Lung microvascular endothelial cell (primary cell): ENCODE measurements at places on chromosomes 6 and 20.
A peak's percentile ranks its signal among the peaks of the same experiment; 100 is the strongest.

GRCh38 chr20:45933266-45934045 lies 1.0 kb upstream of the PCIF1 start:
- DNase-seq = peak; percentile 75

GRCh38 chr20:10109641-10110040 lies 74.9 kb downstream of the ANKEF1 start:
- DNase-seq = no peak

- no peak for DNase-seq
These were observed 61.2 kb upstream of the BHLHE23 start for GRCh38 chr20:63067721-63068560.

- DNase-seq = no peak
These were observed 5.2 kb downstream of the NKAIN4 start for GRCh38 chr20:63248835-63249591.

DNA sequence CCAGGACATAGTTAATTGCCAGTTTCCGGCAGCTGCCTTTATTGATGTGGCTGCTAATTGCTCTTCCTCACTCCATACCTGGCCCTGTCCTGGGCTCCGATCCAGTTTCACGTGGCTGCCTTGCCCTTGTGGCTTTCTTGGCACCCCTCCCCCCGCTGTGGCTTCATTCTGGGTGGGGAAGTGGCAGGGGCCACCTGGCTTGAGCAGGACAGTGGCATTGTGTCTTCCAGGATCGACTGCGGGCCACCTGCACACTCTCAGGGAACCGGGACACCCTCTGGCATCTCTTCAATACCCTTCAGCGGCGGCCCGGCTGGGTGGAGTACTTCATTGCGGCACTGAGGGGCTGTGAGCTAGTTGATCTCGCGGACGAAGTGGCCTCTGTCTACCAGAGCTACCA lies 10.8 kb downstream of the MAVS start:
- DNase-seq = no peak

DNA sequence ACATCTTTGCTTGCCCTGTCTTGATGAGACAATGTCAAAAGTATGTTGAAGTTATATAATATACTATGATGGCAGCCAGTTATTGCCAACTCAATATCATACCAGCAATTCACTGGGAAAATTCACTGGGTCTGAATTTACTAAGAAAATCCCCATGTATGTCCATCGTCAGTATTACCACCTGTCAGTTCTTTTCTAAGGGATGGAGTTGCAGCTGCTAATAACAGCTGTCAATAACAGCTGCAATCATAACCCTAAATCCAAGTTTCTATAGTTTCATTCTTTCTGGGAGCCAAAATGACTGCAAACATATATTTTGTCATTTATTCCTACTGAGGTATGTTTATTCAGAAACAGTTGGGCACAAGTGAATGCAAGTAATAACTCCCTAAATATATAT lies 132.6 kb upstream of the RIN2 start:
- no peak for DNase-seq

- DNase-seq = peak; percentile 85
These were observed 233.5 kb upstream of the QKI start for GRCh38 chr6:163180874-163181541.

DNA sequence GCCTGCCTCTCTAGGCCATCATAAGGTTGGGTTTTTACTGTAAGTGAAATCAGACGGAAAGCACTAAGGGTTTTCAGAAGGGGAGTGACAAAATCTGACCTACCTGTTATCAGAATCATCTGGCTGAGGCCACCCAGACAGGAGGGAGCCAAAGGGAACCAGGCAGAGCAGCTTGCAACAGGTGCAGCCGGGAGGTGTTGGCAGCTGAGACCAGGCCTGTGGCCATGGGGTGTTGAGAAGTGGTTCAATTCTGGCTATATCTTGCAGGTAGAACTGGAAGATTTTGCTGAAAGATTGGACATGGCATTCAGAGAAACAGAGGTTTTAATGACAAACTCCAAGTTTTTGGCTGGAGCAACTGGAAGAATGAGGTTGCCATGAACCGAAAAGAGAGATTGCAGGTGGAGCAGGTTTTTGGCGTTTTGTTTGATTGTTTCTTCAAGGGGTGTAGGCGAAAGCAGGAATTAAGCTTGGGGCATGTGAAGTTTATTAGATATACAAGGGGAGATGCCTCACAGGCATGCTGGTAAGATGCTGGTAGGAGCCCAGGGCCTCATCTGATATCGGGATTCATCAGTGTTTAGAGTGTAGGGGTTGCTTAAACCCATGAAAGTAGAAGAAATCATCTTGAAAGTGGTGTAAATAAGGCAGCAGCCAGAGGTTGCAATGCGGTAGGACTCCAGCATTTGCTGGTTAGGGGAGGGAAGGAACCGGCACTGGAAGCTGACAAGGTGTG lies 35.1 kb upstream of the MAP3K4 start:
- DNase-seq = no peak

DNA sequence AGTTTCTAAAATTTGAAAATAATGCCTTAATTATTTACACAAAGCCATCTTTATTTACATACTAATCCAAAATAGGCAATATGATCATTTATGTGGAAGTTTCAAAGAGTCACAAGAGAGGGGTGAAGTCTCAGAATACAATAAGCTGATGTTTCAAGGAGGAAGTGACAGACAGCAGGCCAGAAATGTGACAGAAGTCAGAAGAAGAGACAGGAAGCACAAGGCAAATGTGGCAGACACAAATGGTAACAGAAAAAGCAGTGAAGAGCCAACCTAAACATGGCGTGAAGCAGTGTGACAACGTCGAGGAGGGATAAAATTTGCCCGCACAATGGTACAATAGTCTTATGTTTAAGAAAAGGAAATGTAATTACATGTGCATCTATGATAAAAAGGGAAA lies 59.8 kb downstream of the SHPRH start:
- peak; percentile 56 for DNase-seq

- peak; percentile 42 for DNase-seq
These were observed 130.8 kb downstream of the JPH2 start for GRCh38 chr20:44056010-44056698.

- no peak for DNase-seq
These were observed 105.6 kb downstream of the CHD6 start for GRCh38 chr20:41512624-41513023.

GRCh38 chr6:35728683-35729678 lies 7.9 kb upstream of the ARMC12 start:
- no peak for DNase-seq

GRCh38 chr20:49563015-49563980 lies 4.6 kb downstream of the PTGIS start:
- no peak for DNase-seq

DNA sequence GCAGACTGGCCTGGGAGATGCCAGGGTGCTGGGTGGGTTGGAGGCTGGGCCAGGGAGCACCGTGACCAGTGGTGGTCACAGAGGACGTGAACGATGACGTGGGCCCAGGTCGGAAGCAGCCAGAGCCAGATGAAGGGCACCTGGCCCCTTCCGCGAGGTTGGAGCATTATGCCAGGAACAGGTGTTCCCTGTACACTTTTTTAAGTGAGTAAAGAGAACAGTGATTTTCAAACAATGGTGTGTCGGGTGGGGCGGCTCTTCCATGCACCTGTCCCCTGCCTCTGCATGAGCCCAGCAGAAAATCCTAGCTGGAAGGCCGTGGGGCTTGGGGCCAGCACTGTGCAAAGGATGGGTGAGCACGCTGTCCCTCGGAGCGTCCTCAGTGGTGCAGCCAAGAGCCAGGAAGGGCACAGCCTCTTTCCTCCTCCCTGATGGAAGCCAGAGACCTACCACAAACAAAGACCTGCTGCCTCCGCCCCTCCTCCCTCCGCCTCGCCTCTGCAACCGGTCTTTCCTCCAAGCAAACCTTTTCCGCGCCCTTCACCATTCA lies 350.5 kb downstream of the ZFAND3 start:
- no peak for DNase-seq

- DNase-seq = no peak
These were observed 258.8 kb downstream of the TMEM242 start for GRCh38 chr6:157064502-157064901.

DNA sequence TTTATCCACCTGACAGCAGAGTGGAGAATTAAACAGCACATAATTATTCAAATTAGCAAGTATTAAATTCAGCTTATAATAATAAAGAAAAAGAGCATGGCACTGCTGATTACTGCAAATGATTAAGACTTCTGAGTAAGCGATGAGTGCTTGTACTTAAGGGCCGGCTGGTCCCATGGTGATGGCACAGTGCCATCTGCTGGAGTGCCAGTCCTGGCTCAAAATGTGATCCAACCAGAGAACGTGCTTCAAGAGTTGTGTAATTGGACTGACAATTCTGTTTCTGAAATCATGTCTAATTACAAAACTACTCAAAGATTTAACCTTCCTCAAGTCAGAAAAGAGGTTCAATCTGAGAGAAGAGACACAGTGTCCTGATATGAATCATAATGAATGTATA lies 181.6 kb upstream of the RGS17 start:
- peak; percentile 76 for DNase-seq

DNA sequence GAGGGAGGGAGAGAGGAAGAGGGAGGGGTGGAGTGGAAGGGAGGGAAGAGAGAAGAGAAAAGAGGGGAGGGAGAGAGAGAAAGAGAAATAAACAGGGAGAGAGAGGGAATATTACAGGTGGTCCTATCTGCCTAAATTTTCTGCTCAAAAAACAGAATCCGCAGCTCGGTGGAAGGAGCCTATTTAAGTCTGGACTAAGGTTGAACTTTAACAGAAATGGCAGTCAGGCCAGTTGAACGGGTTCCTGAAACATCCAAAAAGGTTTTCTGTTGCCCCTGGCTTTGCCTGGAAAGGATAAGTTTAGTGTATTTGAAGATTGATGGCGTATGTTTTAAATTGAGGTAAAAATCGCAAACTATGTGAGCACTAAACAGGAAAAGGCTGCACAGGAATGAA lies 2.2 kb downstream of the TFAP2B start:
- no peak for DNase-seq

DNA sequence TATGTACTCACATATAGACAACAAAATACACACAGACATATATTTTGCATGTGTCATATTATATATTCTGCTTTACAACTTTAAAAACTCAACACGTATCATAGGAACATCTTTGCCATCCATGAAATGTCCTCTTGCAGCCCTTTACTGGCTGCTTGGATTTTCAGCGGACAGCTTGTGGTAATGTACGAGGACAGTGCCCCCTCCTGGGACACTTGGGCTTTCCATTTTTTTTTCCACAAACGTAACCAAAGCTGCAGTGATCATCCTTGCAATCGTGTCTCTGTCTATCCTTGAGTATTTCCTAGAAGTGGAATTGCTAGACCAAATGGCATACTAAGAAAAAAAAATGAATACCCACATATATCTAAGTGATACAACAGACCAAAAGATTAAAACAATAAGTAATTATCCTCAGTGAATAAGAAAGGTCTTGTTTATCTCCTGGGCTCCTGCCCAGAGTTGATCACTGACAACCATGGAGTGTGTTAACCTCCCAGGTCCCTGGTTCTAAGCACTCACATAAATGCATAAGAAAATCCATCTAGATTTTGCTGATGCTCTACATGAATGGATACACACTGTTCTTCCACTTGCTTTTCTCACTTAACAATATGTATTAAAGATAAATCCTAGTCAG lies 18.1 kb downstream of the BPI start:
- DNase-seq = peak; percentile 80

GRCh38 chr20:61546641-61547040 lies 294.6 kb downstream of the CDH4 start:
- DNase-seq = no peak

DNA sequence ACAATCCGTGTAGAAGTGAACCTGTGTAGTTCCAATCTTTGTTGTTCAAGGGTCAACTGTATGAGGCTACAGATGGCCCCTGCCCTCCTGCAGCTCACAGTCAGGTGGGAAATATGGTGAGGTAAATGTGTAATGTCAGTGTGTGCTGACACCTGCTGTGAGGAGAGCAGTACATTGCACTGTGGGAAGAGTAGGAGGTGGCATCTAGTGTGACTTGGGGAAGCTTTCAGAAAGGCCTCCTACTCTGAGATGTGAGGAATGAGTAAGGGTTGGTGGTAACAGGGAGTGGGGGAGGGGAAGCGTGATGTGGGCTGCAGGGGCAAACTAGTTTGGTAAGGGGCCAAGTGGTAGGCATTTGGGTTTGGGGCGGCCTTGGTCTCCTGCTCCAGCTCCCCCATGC lies 188.8 kb downstream of the FARS2 start:
- no peak for DNase-seq

- no peak for DNase-seq
These were observed 63.7 kb upstream of the NKX2-2 start for GRCh38 chr20:21577551-21577950.

GRCh38 chr6:139253656-139254055 lies 38.1 kb downstream of the TXLNB start:
- DNase-seq = no peak

DNA sequence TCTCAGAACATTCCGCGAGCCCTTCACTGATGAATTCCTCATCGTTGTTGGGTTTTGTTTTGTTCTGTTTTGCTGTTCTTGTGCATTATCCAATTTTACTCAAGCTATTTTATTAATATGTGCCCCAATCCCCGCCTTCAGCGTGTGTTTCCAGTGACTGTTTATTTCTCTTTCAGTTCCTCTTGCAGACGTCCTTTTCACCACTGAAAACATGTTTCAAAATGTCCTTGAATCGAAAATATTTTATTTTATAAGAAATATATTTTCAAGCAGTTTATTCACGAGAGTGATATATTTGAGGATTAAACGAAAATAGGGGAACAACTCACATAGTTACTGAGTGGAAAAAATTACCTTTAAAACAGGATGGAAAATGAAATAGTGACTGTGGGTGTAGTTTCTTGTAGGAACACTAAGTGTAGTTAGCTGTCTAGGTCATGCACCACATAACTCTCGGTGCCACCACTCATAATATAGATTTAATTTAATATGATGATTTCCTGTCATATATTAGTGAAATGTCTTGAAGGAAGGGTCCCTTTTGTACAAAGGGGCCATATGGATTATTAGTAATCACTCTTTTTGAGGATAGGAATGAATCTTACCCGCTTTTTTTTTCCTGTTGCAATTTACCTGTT lies 45.3 kb upstream of the HDDC2 start:
- DNase-seq = no peak

GRCh38 chr6:142478117-142478516 lies 176.3 kb downstream of the ADGRG6 start:
- DNase-seq = peak; percentile 6

GRCh38 chr6:33956206-33956605 lies 152.4 kb upstream of the MLN start:
- DNase-seq = no peak

- DNase-seq = no peak
These were observed 314.6 kb downstream of the THBS2 start for GRCh38 chr6:168939041-168939440.

- no peak for DNase-seq
These were observed 291.5 kb upstream of the SULF2 start for GRCh38 chr20:48076747-48077146.

DNA sequence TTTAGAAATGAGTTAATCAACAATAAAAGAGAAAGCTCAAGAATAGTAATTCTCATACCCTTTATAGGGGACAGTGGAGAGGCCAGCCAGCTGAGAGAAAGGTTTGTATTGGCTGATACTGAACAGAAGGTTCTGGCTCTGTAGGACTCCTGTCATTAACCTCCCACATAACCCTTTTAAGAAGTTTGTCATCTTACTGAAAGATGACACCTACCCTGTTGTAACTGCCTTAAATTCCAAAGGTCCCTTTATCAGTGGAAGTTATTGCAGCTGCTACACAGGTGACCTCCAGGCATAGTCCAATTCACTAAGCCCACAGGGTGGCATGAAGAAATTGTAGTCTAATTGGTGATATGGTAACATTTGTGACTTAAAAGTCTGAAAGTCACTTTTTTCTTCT lies 790.1 kb downstream of the TENT5A start:
- no peak for DNase-seq

GRCh38 chr20:24987873-24988835 lies 4.4 kb downstream of the APMAP start:
- DNase-seq = no peak
